ENCODE measurements at places on chromosomes 16 and 17.

- no peak for DNase-seq
Measured at GRCh38 chr16:10931977-10932632, 10.2 kb downstream of the DEXI start.

DNA sequence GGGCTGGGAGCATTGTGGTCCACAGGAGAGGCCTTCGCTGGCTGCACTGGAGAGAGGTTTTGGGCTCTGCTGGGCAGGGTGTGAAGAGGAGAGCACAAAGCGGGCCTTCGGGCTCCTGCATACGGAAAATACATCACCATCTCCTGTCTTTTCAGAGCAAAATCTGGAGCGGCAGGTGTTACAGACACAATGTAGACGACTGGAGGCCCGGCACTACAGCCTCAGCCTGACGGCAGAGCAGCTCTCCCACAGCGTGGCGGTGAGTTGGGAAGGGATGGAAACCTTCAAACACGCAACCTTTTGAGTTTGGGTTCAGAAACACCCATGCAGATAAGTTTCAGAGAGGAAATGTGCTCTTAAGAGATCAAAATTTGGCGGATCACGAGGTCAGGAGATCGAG is 17.9 kb downstream of the GINS2 start:
- DNase-seq = no peak

- DNase-seq = no peak
Measured at GRCh38 chr17:35084987-35085386, 21.5 kb upstream of the RFFL start.

DNA sequence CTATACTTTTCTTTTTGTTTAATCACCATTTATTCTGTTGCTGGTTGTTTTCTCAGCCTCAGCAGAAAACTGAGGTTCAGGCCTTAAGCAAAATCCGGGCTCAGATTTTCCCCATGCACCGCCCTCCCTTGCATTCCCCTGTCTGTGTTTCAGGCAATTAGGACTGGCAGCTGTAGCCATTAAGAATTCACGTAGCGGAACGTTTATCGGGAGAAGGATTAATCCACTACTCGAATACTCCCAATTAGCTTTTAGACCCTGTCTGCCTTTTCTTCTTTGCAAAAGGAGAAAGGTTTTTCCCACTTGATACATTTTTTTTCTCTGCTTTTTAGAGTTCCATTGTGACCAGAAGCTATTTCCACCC is 173.1 kb downstream of the RPTOR start:
- no peak for DNase-seq

GRCh38 chr16:48318630-48319029 is 66.6 kb downstream of the SIAH1 start:
- DNase-seq = no peak

DNA sequence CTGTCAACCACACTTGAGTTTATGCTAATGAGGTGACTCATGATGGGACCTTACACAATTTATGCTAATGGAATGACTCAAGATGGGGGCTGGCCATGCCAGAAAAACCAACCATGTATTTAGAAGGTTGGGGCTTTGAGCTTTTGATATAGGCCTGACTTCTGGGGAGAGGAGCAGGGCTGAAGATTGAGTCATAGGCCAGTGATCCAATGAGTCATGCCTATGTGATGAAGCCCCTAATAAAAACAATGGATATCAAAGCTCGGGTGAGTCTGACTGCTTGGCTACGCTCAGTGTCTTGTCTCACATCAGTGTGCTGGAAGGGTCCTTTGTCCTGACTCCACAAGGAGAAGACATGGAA is 7.3 kb downstream of the MFSD6L start:
- no peak for DNase-seq

All from right forelimb (tissue), 1 donor.